Osteoblast (primary cell): ENCODE measurements at places on chromosomes 7 and 10. TPM values are rescaled to one million over a fixed set of nuclear protein-coding genes. Genes with fewer than 3 reads are reported as not detected.
A peak's percentile ranks its signal among the peaks of the same experiment; 100 is the strongest.

DNA sequence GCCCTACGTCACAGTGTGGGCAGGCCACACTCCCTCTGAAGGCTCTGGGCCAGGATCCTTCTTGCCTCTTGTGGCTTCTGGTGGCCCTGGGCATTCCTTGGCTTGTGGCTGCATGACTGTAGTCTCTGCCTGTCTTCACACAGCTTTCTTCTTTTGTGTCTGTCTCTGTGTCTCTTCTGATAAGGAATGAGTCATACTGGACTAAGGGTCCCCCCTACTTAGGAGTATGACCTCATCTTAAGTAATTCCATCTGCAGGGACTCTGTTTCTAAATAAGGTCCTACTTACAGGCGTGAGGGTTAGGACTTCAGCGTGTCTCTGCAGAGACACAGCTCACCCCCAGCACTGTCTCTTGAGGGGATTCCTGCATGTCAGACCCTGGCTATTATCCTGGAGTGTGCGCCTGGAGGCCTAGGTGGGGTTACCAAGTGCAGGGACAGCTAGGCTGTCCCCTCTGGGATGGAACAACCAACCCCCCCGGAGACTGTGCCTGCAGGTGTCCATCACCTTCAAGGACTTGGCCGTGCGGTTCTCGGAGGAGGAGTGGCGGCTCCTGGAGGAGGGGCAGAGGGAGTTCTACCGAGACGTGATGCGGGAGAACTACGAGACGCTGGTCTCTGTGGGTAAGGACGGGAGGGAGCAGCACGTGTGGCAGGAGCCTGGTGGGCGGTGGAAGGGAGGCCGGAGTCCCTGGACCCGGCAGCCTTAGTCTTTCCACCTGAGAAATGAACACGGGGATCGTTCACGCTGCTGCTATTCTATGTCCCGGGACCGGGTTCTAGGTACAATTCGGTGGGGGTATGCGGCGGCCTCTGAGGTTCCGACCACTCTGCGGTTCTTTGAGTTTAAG is 54.1 kb downstream of the ZNF467 start:
- no peak overlapping the region for H3K4me3 ChIP-seq
- no peak overlapping the region for H3K27ac ChIP-seq
- no peaks in the 10 kb centered on the region for H3K27me3 ChIP-seq
- peaks cover 7% of the 10 kb centered on the region for H3K36me3 ChIP-seq
- DNase-seq = peak; percentile 91

DNA sequence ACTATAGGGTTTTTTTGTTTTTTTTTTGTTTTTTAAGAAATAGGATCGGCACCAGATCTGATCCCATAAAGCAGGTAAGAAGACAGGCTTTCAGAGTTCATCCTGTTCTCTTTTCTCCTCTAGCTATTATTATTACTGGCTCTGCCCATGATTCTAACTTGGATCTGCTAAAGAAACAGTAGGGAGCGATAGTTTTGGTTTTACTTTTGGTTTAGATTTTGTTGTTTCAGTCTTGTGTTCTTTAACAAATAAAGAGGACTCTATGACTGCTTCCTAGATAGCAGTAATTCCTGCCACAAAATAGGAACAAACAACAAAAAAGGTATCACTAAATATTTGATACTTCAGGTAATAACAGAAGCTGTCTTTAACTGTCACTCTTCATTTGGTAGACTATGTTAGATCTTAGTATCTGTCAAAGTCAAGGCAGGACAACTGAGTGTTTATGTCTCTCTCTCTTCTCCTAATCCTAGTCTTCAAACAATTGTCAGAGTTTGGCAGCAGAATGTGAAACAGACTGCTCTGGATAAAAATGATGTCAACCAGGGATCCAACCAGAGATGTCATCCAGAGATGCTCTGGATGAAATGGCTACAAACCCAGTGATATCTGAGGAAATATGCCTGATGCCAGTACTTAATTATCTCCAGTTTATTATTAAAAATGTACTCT is 99.8 kb downstream of the KMT2C start:
- H3K4me1 ChIP-seq = peaks cover 13% of the 10 kb centered on the region
- peak; percentile 18 for DNase-seq
- H3K27me3 ChIP-seq = no peaks in the 10 kb centered on the region
- no peak overlapping the region for H3K27ac ChIP-seq
- no peaks in the 10 kb centered on the region for H3K36me3 ChIP-seq

- peak; percentile 92 for DNase-seq
- H3K4me1 ChIP-seq = no peaks in the 10 kb centered on the region
- H3K27ac ChIP-seq = no peak overlapping the region
- H3K36me3 ChIP-seq = no peaks in the 10 kb centered on the region
Observed at GRCh38 chr7:32427769-32428291, 62.4 kb downstream of the LSM5 start.

DNA sequence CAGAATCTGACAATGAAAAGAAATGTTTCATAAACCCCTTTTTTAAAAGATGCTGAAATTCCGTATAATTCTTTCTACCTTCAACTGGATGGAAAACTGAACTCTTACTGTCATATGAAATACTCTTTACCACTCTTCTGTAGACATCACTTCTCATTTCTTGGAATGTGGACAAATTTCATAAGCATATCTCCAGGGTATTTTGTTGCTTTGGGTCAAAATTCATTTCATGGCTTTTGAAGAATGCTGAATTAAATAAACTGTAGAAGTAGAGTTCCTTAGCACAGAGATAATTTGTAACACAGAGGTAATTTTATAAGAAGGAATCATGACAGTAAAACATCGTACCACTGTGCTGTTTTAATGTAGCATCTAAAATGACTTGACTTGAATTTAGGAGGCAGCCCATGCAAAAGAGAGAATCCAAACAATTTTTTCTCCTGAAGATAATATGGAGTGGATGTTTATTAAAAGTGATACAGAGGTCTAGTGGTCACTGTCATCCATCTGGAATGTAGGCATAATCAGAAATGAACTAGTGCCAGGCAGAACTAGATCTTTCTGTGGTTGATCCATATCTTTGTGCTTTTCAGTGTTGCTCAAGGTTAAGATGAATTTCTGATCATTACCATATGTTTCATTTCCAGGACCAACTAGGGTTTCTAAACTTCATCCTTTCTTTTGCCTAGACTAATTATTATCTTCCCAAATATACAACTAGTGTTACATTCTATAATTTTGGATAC is 492.0 kb downstream of the KIF20B start:
- H3K4me1 ChIP-seq = peaks cover 28% of the 10 kb centered on the region
- H3K27ac ChIP-seq = no peak overlapping the region
- H3K27me3 ChIP-seq = peaks cover 3% of the 10 kb centered on the region
- no peaks in the 10 kb centered on the region for H3K36me3 ChIP-seq
- H3K4me3 ChIP-seq = no peak overlapping the region

ZPBP gene
- not detected in 2 replicates for total RNA-seq

PRKAR2B gene
- 2.4 and 2.5 TPM in 2 replicates for total RNA-seq
